Amygdala (tissue), 56 donors: ENCODE measurements at places on chromosomes 7 and 10.

- no peak for DNase-seq
Observed at GRCh38 chr7:108147031-108147563, 16.9 kb upstream of the LAMB4 start.

DNA sequence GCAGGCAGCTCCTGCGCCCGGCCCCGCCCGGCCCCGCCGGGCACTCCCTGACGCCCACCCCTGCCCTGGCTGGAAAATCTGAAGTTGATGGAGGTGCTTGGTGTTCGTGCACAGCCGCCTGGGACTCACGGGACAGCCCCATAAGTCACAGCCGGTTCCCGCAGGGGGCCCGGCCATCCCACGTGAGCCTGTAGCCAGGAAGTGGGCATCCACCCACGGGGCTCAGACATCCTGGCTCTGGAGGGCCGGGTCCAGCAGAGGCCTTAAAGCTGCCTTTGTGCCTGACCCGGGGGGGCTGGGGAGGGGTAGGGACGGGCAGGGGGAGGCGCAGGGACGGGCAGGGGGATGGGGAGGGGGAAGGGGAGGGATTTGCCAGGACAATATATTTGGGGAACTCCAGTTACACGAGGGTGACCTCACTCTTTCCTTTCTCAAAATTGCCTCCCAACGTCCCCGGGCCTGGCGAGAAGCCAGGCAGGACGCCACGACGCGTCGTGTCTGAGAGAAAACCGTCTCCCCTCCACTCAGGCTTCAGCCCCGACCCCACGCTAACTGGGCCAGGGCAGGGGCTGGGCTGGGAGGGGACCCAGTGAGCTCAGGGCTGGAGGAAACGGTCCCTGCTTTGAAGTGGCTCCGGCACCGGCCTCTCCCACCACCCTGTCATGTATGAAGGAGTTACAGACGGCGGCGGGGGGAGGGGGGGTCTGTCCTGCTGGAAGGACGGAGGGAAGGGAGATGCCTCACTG lies 82.1 kb upstream of the PDGFA start:
- DNase-seq: no peak

GRCh38 chr7:98369726-98370125 lies 31.2 kb downstream of the BAIAP2L1 start:
- DNase-seq: no peak

- no peak for DNase-seq
Observed at GRCh38 chr7:95321720-95322119, 2.6 kb downstream of the PON1 start.

GRCh38 chr10:119289227-119289920 lies 82.0 kb downstream of the GRK5 start:
- no peak for DNase-seq

DNA sequence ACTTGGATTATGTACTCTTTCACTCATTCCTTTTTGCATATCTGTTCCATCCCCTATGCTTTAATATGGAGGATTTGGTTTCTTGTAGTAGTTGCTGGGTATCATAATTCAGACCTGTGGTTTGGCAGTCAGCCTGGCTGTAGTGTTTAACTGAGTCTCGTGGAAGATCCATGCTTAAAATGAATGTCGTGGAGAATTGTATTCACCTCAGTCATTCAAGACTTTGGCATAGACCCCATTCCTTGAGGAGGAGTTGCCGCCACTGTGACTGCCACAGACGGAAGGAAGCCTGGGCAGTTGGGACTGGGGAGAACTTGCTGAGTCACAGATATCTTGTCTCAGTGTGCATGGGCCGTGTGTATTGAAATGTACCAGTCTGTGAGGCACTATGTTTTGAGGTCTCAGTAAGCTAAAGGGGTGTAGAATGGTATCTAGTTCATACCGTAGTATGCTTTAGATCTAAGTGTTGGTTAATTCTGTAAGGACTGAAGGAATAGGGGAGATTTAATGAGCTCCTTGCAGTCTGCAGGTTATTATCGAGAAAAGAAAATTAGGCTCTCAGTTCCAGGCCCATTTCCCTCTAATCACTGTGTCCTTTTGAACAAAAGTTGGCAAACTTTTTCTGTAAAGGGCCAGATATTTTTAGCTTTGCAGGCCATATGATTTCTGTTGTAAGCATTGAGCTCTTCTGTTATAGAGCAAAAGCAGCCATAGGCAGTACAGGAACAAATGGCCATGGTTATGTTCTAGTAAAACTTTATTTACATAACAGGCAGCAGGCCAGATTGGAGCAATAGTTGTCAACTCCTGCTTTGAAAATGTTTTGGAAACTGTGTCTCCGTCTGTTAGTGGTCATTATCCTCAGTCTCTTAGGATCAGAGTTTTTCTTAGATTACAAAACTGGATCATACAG lies 76.8 kb downstream of the TPST1 start:
- DNase-seq: no peak

- DNase-seq: no peak
Observed at GRCh38 chr10:11604865-11605650, 6.4 kb downstream of the USP6NL start.

DNA sequence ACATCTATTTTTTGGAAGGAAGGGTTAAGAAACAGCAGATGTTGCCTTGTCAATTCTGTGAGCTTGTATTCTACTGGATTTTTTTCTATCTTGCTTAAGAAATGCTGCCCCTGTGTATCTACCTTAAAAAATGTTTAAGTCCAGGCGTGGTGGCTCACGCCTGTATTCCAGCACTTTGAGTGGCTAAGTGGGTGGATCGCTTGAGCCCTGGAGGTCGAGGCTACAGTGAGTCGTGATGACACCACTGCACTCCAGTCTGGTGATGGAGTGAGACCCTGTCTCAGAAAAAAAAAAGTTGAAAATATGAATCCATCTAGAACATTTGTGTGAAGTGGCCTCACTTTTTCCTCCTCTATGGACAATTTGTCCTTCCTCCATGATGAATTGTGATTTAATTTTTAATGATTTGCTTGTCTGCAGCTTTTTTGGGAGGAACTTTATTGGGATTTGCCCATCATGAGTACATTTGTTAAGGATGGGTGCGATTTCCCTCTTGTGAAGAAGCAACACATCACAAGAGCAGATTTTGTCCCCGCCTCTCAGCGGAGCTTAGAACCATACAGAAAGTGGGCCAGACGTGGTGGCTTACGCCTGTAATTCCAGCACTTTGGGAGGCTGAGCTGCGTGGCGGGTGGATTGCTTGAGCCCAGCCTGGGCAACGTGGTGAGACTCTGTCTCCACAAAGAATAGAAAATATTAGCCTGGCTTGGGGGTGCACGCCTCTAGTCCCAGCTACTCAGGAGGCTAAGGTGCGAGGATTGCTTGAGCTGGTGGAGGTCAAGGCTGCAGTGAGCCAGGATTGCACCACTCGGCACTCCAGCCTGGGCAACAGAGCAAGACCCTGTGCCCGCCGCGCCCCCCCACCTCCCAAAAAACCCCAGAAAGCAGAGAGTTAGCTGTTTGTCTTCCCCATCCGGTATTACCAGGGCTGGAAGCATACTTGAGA lies 57.7 kb downstream of the DNAJB6 start:
- DNase-seq: no peak

DNA sequence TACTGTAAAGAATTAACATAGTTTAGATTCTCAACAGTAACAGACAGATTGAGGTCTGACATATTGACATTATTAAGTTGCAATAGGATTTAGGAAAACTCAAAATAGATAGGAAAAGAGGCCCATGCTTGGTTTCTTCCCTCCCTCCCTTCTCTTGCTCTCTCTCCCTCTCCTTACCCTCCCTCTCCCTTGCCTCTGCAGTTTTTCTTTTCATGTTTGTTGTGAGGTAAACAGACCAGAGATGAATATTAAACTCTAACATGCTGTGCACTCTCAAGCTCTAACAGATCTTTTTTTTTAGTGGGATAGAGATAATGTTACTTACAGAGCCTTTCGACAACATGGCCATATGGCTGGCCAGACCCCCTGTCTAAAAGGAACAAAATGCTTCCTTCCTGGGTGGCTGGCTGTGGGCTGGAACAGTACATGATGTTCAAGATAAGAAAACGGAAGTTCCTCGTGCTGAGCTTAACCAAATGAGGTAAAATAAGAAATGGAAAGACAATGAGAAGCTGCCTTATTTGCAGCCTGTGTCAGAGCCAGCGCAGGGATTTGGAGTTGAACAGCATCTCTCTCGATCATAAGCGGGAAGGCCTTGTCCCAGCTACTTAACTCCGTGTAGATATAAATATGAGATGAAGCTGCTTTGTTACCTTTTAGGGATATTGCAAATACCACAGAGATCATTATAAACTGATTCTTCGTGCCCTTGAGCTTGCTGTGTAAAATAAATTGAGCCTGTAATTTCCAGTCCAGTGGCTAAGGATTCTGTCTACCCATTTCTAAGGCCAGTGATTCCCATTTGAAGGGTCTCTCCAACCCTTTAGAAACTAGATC lies 391.9 kb upstream of the NPVF start:
- DNase-seq: peak; percentile 5

GRCh38 chr10:52319926-52320325 lies 5.8 kb downstream of the DKK1 start:
- DNase-seq: no peak

DNA sequence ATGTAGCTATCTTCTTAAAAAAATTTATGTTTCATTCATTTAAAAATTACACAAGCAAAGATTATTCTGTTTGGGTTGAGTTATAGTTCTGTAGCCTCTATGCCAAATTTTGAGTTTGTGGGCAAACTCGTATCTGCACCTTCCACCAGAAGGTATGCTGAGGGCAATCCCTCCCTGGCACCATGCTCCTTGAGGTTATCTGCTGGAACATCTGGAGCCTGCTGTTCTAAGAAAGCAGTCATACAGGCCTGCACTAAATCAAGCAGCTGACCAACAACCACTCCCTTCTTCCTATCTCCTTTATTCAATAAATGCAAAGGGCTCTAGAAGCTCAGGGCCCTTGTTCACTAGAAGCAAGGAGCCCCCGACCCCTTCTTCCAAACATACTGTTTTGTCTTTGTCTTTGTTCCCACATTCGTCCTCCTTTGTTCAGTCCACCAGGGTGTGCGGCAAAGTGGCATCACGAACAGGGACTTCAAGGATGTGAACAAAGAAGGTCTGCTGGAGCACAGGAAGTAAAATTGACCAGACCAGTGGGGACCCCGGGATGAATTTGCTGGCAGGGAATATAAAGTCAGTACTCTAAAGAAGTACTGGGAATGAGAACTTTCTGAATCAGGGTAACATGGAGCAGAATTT lies 36.4 kb downstream of the OR13A1 start:
- no peak for DNase-seq

GRCh38 chr10:43623351-43623750 lies 17.1 kb downstream of the ZNF485 start:
- no peak for DNase-seq

DNA sequence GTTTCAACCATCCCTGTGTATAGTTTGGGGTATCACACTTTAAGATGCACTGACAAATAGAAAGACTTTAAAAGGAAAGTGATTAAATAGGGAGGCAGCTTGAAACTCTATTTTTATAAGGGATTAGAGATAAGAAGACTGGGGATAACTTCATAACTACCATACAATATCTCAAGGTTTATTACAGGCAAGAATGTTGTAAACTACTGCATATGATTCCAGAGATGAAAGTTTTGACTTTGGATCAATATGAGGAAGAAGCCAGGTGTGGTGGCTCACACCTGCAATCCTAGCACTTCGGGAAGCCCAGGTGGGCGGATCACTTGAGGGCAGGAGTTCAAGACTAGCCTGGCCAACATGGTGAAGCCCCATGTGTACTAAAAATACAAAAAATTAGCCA lies 96.1 kb downstream of the DNAJC1 start:
- no peak for DNase-seq

GRCh38 chr10:90614631-90615030 lies 243.2 kb downstream of the HTR7 start:
- DNase-seq: no peak

DNA sequence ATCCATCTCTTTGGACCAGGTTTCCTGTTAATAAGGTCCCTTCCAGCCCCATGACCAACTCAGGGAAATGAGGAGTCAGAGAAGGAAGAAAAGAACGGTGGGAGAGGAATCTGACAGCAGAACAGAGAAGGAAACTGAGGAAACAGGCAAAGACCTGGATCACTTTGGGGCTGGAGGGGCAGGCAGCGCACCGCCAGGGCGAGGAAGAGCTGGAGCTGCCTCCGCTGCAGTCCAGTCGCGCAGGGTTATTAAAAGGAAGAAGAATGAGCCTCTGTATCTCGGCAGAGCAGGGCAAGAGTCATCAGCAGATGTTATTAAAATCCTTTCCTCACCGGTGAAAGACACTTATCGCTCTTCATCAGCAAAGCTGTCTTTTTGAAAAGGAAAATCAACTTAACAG lies 37.7 kb upstream of the R3HCC1L start:
- no peak for DNase-seq

DNA sequence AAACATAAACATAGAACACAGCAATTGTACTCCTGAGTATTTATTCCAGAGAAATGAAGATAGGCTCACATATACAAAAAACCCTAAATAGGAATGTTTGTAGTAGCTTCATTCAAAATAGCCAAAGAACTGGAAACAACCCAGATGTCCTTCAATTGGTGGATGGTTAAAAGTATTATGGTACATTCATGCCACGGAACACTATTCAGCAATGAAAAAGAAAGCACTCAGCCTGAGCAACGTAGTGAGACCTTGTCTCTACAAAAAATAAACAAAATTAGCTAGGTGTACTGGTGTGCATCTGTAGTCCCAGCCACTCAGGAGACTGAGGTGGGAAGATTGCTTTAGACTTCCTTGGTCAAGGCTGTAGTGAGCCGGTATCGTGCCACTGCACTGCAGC lies 94.4 kb downstream of the RAPGEF5 start:
- DNase-seq: no peak

DNA sequence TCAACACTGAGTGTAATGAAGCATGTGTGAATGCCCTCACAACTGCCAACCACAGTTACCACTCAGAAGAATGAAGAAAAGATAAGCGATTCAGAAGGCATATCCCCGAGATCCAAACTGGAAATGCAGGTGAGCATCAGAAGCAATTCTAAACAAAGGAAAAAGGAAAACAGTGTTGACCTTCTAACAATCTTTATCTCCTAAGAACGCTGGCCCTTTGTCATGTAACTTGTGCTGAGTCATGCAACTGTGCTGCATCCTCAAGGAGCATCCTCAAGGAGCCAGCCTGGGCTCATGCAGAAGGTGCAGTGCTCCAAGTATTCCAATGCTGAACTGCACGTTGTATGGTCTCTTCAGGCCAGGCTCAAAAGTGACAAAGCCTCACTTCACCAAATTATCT lies 30.6 kb downstream of the SEC61G start:
- DNase-seq: no peak

- no peak for DNase-seq
Observed at GRCh38 chr10:5735119-5735518, 50.5 kb downstream of the TASOR2 start.

DNA sequence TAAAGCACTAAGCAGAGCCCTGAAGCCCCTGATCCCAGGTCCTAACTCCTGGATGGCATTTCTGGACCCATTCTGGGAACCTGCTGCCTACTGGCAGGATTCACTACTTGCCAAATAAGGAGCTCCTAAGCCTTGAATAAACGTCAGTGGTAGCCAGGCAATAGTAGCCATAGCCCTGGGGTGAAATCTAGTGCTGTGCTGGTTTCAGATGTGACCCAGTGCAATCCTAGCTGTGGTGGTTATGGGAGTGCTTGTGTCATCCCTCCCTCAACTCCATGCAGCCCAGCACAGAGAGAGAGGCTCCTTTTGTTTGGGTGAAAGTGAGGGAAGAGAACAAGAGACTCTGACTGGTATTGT lies 43.7 kb downstream of the PCLO start:
- DNase-seq: no peak

GRCh38 chr7:139774376-139774775 lies 3.4 kb downstream of the HIPK2 start:
- DNase-seq: no peak
